ENCODE measurements at places on chromosomes 6 and 20.

DNA sequence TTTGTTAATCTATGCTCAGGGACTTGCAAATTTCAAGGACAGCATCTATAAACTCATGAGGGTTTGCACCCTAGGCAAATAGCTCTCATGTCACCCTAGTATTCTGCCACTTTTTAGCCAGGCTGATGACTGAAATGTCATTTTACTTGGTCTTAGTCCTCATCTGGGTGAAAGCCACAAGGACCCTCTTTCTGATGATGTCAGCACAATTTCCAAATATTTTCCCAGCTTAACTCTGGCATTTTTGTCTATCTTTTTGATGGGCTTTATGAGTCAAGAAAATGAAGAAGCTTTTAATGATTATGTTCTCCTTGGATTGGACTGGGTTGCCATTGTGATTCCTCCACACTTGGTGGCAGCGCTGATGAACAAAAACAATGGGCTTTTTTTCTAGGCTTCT, 420.1 kb upstream of the BTBD3 start:
- DNase-seq = no peak

GRCh38 chr20:48051794-48052474, 266.7 kb upstream of the SULF2 start:
- peak; percentile 74 for DNase-seq

- DNase-seq = peak; percentile 41
Observed at GRCh38 chr20:63132715-63133471, 83.0 kb downstream of the YTHDF1 start.

- no peak for DNase-seq
Observed at GRCh38 chr6:32807020-32807580, 9.7 kb downstream of the HLA-DOB start.

- DNase-seq = no peak
Observed at GRCh38 chr6:168844821-168845609, 404.0 kb downstream of the SMOC2 start.

DNA sequence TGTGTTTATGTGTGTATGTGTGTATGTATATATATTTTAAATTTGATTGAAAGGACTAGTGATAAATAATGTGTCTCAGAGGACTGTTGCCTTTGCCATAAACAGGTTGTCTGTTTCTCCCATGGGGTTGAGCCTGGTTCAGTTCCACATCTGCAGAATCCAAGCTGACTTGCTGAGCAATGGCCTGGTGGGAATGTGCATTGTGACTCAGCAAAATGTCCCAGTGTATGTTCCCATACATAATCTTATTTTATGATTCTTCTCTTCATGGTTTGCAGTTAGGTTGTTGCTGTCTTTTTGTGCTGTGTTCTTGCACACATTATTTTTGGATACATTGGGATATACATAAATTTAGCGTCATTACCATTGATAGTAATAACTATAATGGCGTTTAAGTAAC, 115.6 kb upstream of the SLC24A3 start:
- no peak for DNase-seq

DNA sequence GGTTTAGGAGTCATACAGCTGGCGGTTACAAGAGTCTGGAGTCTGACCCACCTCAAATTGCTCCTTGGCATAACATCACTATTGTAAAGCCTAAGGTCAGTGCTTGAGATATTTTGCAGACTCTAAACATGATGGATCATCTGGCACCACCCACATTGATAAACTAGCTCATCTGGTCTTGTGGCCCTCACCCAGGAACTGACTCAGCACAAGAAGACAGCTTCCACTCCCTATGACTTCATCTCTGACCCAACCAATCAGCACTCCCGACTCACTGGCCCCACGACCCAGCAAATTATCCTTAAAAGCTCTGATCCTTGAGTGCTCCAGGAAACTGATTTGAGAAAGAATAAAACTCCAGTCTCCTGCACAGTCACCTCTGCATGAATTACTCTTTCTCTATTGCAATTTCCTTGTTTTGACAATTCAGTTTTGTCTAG, 115.9 kb downstream of the CD24 start:
- DNase-seq = peak; percentile 85

GRCh38 chr6:53928641-53929040, 133.8 kb downstream of the LRRC1 start:
- no peak for DNase-seq

- DNase-seq = no peak
Observed at GRCh38 chr20:52200870-52201269, 9.3 kb upstream of the ZFP64 start.

DNA sequence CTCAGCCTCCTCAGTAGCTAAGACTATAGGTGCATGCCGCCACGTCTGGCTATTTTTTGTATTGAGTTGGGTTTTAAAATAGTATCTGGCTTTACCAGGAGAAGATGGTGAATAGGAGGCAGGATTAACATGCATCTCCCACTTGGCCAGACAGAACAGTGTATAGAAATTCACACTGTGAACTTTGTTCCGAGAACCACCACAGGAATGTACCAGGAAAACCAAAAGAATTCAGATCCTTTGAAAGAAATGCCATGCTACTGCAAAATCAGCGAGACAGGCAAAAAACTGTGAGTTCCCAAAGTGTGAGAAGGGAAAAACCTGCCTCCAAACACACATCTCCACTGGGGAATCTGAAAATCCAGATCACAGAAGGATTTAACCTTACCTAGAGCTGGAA, 327.6 kb downstream of the NKAIN2 start:
- peak; percentile 4 for DNase-seq

All from SJSA1 (cell line).